NCI-H2029 (cell line): ENCODE measurements at places on chromosomes 1 and 21.

GRCh38 chr1:224859651-224860050 lies 69.8 kb upstream of the DNAH14 start:
- DNase-seq, result no peak

- DNase-seq, result no peak
Observed at GRCh38 chr1:53643881-53644390, 95.0 kb downstream of the GLIS1 start.

DNA sequence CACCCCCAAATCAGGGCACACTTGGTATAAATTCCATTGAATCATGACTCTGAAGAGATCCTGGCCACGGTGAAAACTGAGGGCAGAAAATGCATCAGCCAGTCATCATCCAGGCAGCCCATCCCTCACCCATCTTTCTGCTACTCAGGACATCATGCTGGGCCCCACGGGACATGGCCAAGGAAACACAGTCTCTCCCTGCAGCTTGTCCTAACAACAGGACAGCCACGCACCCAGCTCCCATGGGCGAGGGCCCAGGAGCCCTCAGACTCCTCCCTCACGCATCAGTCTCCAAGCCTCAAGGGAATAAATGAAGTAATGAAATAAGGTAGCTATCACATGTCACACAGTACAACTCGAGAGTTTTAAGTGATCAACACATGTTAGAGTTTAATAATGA lies 37.8 kb downstream of the ELK4 start:
- no peak for DNase-seq

DNA sequence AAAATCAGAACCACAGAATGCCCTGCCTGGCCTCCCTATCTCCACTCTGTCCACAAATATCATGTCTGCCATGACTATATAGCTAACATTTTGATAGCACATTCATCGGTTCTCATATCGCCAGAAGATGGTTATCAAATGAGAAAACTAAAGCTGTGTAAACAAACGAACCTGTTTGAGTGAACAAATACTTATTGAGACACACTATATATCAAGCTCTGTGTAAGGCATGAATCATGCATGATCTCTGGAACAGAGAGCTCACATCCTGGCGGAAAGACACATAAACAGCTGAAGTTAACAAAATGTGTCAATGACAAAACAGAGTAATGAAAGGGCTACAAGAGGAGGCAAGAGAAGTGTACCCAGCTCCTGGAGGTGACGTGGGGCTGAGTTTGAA lies 13.1 kb downstream of the KCND3 start:
- DNase-seq, result peak; percentile 76

DNA sequence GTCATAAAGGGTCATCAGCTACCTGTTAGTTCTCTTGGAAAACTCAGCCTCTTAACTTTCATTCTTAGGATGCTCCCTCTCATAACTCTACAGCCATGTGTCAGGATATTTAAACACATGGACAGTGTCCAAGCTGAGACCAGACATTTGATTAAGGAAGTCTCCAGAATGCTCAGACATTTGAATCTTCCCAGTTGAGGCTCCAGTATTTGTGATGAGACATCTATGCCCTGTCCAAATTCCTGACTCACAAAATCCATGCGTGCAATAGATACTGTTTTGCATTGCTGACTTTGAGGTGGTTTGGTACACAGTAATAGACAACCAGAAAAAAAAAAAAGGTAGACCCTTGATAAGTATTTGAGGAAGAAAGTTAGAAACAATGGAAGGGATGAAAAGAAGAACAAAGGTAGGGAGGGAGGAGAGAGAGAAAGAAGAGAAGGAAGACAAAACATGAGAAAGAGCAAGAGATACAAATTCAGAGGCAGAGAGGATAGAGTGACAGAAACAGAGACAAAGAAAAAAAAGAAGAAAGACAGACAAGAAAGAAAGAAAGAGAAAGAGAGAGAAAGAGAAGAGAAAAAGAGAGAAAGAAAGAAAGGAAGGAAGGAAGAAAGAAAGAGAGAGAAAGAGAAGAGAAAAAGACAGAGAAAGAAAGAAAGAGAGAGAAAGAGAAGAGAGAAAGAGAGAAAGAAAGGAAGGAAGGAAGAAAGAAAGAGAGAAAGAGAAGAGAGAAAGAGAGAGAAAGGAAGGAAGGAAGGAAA lies 275.5 kb upstream of the PRMT6 start:
- no peak for DNase-seq

GRCh38 chr1:225822655-225823403 lies 12.9 kb downstream of the EPHX1 start:
- no peak for DNase-seq

GRCh38 chr1:27427329-27427728 lies 34.9 kb downstream of the GPR3 start:
- DNase-seq, result no peak

DNA sequence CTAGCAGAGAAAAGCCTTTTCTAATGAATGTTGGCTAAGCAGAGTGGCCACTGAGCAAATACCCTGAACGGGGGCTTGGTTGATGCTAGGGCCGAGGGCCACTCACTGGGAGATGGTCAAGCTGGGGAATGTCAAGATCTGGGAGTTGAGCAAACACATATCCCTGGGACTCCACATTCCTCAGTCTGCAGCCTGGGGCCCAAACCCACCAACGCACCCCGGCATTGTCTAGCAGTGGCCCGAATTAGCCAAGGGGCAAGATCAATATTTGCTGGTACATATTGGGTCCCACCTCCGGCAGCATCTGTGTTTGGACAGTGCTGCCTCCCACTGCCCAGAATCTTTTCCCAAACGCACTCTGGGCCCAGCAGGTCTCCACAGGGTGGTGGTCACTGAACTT lies 144.1 kb downstream of the TRABD2B start:
- DNase-seq, result no peak

DNA sequence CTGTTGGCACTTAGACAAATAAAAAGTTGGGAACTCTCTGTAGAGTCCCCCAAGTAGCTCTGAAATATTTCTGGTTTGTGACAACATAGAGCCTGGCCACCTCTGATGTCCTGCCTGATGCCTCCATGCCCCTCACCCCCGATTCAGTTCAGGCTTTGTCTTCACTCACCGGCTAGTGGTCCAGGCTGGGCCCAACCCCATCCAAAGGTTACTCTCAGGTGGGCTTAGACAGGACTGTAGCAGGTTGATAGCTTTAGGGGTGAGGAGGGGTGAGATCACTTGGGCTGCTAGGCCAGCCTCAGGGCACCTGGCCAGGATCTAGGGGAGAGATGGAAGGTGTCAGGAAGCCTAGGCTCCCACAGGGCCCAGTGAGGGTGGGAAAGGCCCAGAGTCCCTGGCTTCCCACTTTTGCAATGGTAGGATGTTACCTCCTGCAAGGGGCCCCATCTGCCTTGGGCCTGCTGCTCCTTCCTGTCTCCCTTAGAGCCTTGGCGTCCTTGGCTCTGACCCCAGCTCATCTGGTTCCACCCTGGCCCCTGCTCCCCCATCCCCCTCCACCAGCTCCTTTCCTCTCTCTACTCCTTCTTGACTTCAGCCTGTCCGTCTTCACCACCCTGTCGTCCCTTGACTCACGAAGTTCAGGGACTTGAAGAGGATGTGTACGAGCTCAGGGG lies 6.7 kb downstream of the EPS8L3 start:
- DNase-seq, result no peak

GRCh38 chr1:223011505-223011856 lies 131.6 kb downstream of the TLR5 start:
- DNase-seq, result no peak

DNA sequence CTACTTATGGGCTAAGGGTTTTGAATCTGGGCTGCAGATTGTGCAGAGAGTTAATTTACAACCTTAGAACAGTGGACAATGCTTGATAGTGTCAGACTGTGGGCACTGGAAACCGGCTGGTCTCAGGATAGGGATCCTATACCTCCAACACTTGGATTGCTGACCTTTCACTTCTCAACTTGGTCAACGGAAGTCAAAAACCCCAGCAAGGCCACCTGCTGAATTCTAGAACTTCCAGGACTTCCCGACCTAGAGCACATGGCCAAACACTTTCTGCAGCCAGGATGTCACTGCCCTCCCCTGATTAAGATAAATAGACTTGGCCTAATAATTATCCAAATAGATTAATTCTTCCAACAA lies 336 bp upstream of the DENND2D start:
- no peak for DNase-seq

GRCh38 chr1:114384922-114385321 lies 126.1 kb downstream of the TRIM33 start:
- DNase-seq, result no peak

- no peak for DNase-seq
Observed at GRCh38 chr1:160519642-160520435, 3.2 kb downstream of the SLAMF6 start.

GRCh38 chr21:44458971-44459711 lies 3.8 kb downstream of the LRRC3 start:
- DNase-seq, result no peak

DNA sequence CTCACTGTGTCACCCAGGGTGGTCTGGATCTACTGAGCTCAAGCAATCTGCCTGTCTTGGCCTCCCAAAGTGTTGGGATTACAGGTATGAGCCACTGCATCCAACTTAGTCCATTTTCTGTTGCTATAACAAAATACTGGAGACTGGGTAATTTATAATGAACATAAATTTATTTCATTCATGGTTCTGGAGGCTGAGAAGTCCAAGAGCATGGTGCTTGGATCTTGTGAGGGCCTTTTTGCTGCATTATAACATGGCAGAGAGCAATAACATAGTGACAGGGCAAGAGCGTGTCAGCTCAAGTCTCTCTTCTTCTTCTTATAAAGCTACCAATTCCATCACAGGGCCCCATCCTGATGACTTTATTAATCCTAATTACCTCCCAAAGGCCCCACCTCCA lies 3.6 kb upstream of the KIF2C start:
- DNase-seq, result no peak

DNA sequence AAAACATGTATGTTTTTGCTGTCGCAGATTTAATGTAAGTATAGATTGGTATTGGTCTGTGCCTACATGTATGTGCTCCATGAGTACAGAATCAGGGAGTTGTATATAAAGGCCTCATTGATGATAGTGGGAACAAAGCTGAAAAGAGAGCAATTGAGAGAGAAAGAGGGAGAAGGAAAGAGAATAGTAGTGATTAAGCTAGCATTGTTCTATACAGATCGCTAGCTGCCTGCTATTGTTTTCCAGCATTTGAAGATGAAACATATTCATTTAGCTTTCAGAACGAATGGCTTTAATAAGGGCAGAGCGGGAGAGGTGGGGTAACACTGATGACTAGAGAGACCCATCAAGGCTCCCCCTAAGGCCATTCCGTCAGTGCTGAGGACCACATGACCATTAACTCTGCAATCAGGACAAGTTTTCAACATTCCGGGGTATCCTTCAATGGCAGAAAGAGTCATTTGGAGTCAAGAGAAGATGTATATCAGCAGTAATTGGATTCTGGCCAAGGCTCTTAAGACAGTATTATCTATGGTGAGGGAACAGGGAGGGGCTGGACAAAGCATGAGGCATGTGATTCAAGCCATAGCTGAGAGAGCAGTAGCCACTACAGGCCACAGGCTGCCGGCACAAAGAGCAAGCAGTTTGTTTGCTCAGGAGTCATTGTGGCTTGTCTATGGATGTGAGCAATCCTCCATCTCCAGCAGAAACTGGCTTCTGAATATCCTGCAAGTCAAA lies 176.5 kb downstream of the PBX1 start:
- DNase-seq, result peak; percentile 50

DNA sequence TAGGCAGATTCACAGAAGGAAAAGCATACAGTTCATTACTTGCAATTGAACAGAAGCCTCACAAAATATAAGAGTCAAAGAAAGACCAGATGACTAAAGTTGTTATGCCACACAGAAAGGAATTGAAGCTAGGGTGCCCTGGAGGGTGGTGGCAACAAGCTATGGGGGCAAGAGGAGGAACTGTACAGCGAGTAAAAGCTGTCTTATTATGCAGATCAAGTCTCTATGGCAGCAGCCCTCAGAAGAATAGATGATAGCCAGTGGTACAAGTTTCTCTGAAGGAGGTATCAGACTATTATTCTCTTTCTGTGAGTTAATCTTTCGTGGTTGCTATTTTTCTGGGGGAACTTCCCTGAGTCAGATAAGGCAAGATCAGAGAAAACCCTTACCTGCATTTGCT lies 72.2 kb downstream of the C21orf91 start:
- DNase-seq, result no peak

- no peak for DNase-seq
Observed at GRCh38 chr1:235329139-235329902, 951 bp downstream of the GGPS1 start.

DNA sequence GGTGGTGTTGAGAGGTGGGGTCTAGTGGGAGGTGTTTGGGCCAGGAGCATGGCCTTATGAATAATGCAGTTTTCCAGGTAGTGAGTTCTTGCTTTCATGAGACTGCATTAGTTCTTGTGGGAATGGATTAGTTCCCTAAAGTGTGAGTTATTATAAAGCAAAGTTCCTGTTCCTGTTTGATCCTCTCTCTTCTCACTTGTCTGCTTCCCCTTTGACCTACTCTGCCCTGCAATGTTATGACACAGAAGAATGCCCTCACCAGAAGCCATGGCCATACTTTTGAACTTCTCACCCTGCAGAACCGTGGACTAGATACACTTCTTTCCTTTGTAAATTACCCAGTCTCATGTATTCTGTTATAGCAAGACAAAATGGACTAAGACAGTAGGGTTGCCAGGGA lies 53.6 kb downstream of the MAP3K7CL start:
- no peak for DNase-seq

DNA sequence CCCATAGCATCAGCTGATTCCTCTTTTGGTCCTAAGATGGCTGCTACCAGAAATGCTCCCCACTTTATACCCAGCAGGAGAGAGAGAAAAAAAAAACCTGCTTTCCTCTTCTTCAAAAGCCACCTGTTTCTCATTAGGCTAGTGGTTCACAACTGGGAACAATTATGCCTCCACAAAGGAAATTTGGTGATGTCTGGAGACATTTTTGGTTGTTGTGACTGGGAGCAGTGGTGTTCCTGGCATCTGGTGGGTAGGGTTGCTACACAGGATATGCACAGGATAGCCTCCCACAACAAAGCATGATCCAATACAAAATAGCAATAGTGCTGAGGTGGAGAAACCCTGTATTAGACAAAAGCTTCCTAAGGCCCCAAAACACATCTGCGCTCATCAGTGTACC lies 38.5 kb upstream of the SGIP1 start:
- no peak for DNase-seq

- no peak for DNase-seq
Observed at GRCh38 chr1:65193129-65193695, 45.2 kb downstream of the AK4 start.

GRCh38 chr1:94768036-94768435 lies 52.1 kb upstream of the SLC44A3 start:
- no peak for DNase-seq

- DNase-seq, result no peak
Observed at GRCh38 chr1:11590395-11590794, 63.8 kb downstream of the FBXO2 start.

DNA sequence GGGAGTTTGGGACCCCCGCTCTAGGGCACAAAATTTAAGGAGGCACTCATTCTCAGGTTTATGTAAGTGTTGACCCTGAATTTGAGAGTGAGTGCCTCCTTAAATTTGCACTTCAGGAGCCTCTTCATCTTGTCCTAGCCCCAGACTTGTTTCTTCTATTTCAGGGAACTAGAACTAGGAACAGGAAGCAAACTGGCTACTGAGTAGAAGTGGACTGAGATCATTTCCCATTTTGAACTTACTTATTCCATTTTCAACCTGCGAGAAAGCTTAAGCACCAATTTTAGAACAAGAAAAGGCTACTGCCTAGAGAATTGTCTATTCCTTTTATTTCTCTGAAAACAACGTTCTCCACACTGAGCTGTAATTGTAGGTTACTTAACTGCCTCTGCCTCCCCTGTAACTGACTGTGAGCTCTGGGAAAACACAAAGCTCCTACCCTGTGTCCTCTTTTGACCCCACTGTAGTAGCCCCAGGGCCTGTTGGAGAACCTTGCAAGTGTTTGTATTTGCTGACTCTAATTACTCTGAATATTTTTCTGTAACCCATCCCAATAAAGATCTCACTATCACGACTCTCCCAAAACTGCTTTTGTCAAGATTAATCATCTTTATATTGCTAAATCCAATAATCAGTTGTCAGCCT lies 2.5 kb downstream of the PPT1 start:
- no peak for DNase-seq
